ENCODE measurements at places on chromosomes 3 and 15.

GRCh38 chr3:187769771-187770170, 24.5 kb upstream of the BCL6 start:
- no peak for DNase-seq

DNA sequence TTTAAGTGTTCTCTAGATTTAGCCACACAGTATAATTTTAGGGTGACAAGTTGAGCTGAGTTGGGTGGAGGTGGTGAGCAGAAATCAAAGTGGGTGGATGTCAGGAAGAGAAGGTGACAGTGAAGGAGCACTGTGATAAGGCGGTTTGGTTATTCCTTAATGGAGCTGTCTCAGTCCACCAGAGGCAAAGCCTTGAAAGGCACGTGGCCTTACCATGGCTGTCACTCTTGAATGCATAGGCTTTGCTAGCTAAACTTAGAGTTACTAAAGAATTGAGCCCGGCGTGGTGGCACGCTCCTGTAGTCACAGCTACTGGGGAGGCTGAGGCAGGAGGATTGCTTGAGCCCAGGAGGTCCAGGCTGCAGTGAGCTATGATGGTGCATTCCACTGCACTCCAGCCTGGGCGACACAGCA, 560 bp upstream of the TTLL13 start:
- DNase-seq: no peak

DNA sequence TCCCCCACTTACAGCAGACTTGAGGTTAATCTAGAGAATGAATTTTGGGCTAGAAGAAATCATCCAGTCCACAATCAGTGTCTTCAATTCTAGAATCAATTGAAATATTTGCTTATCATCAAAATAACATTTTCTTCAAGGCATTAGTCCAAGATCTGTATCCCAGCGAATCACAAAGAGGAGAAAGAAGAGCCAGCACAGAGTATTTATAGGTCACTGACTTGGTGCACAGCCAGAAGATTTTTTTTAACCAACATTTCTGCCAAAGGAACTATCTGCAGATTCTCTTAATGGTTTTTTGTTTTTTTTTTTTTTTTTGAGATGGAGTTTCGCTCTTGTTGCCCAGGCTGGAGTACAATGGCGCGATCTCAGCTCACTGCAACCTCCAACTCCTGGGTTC, 178.2 kb downstream of the TNIK start:
- DNase-seq: no peak

DNA sequence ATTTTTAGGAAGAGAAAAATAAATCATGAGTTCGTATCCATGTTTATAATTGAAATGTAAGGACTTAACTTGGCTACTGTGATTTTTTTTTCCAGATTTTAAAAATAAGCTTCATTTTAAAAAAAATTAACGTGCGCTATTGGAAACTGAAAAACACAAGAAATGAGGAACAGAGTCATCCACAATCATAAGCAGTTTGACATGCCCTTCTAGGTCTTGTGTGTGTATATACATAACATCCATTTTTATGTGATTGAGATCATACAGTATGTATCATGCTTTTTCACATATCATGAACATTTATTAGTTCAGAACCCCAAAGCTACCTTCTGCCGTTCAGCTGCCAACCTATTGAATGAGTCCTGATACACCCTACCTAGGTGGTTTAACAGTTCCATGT, 22.7 kb downstream of the IREB2 start:
- no peak for DNase-seq

DNA sequence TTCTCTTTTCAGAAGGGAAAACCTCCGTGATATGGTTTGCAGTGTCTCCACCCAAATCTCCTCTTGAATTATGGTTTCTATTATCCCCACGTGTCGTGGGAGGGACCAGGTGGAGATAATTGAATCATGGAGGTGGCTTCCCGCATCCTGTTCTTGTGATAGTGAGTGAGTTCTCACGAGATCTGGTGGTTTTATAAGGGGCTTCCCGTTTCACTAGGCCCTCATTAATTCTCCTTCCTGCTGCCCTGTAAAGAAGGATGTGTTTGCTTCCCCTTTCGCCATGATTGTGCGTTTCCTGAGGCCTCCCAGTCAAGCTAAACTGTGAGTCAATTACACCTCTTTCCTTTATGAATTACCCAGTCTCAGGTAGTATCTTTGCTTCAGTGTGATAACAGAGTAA, 692.7 kb upstream of the GRM7 start:
- no peak for DNase-seq

DNA sequence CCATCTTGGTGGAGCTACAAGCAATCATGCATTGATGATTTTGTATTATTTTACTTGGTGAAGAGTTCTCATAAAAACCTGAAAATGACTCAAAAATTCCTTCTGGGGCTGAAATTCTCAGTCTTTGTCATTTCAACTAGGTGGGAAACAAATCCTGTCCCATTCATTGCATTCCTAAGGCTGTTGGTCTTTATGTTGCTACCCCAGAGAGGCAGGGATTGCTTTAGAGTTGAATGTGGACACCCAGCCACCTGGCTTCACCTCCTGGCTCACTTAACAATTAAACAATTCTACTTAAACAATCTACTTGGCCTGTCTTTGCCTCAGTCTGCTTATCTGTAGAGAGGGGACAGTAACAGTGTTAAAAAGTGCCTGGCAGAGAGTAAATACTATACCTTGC, 117.3 kb upstream of the UBE3A start:
- DNase-seq: no peak

DNA sequence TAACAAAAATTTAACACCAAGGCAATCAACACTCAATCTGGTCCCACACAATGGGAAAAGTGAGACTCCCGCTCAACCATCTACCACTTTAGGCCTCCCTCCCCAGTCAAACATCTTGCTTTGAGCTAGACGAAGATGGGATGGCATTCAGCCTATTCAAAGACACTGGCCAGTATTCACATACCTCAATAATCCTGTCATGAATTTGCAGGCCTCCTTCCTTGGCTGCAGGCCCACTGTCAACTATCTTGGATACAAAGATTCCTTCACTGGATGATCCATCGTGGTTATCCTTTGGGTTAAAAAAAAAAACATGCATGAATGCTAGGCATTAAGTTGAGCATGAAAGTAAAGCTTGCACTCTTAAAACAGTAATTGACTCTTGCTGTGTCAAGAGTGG, 22.6 kb downstream of the PDZRN3 start:
- no peak for DNase-seq

DNA sequence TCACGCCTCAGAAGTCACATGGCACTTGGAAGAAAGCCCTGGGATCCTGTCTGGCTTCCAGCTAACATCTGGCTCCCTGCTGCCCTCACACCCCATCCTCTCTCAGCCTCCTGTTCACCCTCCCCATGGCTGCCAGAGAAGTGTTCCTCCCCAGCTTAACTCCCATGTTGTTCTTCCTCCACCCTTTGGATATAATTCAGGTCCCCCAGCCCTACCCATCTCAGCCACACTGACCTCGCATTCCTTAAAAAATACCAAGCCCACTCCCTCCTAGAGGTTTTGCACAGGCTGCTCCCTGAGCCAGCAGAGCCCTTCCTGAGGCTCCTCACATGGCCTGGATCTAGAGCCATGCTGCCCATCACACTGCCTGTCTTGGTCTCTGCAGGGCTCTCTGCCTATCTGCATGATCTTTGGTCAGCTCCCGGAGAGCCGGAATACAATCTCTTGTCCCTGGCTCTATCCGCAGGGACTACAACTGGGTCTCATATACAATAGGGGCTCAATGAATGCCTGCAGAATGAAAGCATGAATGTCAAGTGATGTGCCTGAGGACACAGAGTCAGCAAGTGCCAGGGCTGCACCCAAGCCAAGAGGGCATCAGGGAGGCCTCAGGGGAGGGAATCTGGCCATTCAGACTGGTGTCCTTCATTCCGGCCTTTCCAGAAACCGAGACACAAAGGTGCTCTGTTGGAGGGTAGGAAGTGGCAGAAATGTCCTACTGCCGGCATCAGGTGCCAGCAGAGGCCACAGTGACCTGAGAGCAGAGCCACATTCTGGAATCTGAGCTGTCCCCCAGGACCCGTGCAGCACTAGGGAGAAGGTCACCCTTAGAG, 3.8 kb upstream of the TKT start:
- DNase-seq: no peak

GRCh38 chr3:78090382-78090781, 1050.5 kb downstream of the ROBO2 start:
- no peak for DNase-seq

GRCh38 chr3:50617911-50618481, 1.0 kb downstream of the MAPKAPK3 start:
- no peak for DNase-seq

- DNase-seq: no peak
Observed at GRCh38 chr3:186213946-186214345, 105.1 kb upstream of the ETV5 start.

- no peak for DNase-seq
Observed at GRCh38 chr15:99449514-99449913, 116.3 kb upstream of the MEF2A start.

DNA sequence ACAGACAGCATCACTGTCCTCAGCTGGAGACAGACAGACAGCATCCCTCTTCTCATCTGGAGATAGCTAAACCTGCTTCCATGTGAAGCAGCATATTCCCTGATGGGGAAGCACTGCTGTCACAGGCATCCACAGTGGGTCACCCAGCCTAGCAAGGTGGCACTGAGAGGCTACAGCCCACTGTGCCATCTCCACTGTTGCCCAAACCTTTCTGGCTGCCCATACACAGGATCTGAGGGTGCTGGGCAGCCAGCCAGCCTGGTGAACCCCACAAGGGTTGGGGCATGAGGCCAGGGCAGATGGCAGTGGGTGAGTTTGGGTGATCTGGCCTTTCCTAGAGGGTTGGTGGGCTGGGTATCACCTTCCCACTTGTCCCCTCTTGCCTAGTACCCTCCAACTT, 11.7 kb downstream of the CHST13 start:
- no peak for DNase-seq

DNA sequence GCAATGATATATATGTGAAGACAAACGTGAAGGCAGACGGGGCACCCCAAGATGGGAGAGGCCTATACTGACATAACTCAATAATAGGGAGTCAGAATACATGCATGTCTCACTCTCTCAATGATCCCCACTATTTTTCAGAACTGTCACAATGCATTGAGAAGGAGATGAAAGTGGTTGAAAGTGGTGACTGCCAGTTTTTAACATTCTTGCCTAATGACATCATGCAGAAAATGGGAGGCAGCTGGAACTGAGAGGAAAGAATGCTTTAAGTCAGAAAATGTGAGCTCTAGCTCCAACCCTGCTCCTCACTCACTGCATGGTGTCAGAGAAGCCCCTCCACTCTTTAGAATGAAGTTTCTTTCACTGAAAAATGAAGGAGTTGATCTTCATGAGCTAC, 55.3 kb upstream of the P2RY1 start:
- no peak for DNase-seq

DNA sequence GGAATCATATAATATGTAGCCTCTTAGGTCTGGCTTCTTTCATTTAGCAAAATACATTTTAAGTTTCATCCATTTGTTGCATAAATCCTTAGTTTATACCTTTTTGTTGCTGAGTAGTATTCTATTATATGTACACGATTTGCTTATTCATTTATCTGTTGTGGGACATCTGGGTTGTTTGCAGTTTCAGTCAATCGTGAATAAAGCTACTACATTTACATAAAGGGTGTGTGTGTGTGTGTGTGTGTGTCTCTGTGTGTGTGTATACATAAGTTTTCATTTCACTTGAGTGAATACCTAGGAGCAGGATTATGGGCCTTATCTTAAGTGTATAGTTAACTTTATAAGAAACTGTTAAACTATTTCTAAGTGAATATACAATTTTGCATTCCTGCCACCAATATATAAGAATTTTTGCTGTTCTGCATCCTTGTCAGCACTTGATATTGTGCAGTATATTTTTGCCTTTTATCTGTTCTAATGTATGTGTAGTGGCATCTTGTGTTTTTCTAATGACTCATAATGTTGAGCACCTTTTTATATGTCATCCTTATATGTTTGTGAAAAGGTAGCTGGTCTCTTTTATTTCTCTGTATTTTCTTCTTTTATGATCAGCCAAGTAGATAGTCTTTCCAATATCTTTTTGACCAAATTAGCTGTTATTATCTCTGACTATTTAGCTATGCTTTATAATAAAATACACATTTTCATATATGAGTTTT, 55.0 kb downstream of the GLCE start:
- DNase-seq: no peak

GRCh38 chr15:95359966-95360365, 970.5 kb upstream of the NR2F2 start:
- DNase-seq: no peak

- no peak for DNase-seq
Observed at GRCh38 chr3:55169161-55169560, 241.3 kb upstream of the LRTM1 start.

DNA sequence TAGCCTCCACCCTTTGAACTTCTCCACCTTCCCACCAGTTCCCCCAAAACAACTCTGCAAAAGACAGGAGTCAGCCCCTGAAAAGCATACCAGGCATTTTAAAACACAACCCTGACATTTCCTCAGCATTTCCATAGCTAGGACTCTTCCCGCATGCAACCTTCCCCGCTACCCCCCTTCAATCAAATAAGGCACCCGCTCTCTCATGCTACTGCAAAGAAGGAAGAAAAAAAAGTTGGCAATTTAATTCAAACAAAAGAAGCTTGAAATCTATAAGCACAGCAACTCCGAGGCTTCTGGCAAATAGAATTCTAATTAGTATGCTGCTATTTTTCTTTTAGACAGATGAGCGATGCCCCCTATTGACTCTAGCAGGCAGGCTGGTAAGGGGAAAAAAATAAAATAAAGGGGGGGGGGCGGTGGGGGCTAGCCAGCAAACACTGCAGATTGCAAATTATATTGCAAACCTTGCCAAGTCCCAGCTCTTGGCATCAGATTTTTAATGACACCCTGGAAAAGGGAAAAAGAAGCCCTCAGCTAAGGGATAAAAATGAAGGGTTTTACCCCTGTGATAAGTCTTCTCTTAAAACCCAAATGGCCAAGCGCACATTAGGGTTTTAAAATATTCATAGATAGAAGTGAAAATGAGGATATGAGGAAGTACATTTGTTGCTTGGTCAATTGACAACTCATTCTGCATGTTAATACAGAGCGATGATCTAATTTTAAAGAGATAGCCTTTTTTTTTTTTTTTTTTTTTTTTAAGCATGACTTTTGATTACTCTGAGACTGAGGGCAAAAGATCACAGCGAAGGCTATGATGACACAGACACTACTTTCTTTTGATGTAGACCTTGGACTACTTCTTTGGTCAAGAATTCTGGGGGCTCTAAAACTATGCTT, 255.2 kb downstream of the NR2F2 start:
- no peak for DNase-seq

- DNase-seq: no peak
Observed at GRCh38 chr3:179179979-179180759, 32.0 kb downstream of the PIK3CA start.

GRCh38 chr3:157280786-157281185, 120.8 kb upstream of the CCNL1 start:
- DNase-seq: no peak

GRCh38 chr15:70186152-70186551, 88.4 kb upstream of the TLE3 start:
- no peak for DNase-seq

GRCh38 chr3:123733341-123733740, 148.5 kb upstream of the HACD2 start:
- no peak for DNase-seq

GRCh38 chr3:151426341-151426657, 34.6 kb downstream of the IGSF10 start:
- no peak for DNase-seq

GRCh38 chr15:89743594-89743993, 7.5 kb downstream of the MESP1 start:
- DNase-seq: no peak
